ENCODE measurements at places on chromosomes 6 and 20.
A peak's percentile ranks its signal among the peaks of the same experiment; 100 is the strongest.

GRCh38 chr6:90288404-90288803 lies 8.2 kb downstream of the BACH2 start:
- DNase-seq, result no peak

DNA sequence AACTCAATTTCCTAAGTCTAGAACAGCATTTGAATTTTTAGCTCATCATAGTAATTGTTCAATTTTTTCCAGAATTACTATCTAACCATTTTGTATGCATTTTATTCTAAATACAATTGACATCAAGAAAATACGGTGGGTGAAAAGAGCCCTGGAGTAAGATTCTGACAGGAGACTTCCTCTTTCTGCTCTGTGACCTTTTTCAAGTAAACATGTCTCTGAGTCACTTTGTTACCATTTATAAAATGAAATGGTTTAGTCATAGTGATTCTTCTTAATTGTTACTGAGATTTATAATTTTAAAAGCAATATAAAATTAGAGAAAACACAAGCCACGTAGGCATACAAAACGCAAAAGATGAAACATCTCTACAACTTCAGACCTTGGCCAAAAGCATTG lies 80.2 kb downstream of the PLCB1 start:
- no peak for DNase-seq

- DNase-seq, result no peak
Measured at GRCh38 chr6:166460473-166461437, 78.0 kb upstream of the MPC1 start.

DNA sequence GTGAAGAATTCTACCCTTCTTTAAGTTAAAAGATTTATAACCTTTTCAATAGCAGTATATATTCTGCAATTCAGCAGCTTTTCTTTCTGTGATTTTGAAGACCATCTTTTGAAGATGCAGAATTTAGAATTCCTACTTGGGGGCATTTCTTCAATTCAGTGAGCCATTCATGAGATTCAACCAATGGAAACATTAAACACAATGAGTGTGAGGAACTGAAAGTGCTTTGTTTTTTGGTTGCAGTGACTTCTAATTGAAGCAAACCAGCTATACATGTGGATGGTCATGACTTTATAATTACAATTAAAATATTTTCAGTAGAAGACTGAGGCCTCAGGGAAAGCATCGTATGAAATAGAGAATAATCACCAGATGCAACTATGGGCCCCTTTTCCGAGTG lies 108.3 kb downstream of the CARMIL1 start:
- no peak for DNase-seq

- DNase-seq, result peak; percentile 58
Measured at GRCh38 chr6:47413752-47414422, 63.7 kb upstream of the CD2AP start.

DNA sequence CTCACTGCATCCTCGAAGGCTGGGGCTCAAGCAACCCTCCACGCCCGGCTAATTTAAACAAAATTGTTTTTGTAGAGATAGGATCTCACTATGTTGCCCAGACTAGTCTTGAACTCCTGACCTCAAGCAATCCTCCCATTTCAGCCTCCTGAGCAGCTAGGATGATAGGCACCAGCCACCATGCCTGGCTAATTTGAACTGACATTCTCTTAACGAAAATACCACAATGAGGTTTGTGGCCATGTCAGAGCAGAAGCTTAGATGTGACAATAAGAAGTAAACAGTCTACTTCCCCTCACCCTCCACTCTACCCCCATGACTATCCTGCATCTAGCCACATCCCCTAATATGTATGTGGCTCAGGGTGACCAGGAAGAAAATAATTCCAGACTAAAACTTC lies 74.8 kb upstream of the PLCB4 start:
- DNase-seq, result no peak

DNA sequence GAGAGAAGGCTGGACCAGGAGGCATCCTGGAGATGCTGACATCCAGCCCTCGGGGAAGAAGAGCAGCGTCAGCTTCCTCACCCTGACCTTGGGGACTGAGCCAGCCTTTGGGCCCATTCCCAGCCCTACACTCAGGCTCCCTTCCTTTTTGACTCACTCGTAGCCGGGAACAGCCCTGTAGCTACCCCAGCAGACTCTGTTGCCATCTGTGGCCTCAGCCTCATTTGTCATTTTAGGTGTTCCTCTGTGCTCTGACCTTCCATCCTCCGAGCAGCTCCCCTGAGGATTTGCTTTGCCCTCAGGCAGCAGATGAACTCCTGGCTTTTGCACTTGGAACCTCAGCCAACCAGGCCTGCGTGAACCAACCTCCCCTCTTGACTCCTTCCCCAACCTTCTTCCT lies 67.5 kb downstream of the ELOVL2 start:
- no peak for DNase-seq

GRCh38 chr6:137819740-137820139 lies 47.3 kb upstream of the TNFAIP3 start:
- peak; percentile 68 for DNase-seq

DNA sequence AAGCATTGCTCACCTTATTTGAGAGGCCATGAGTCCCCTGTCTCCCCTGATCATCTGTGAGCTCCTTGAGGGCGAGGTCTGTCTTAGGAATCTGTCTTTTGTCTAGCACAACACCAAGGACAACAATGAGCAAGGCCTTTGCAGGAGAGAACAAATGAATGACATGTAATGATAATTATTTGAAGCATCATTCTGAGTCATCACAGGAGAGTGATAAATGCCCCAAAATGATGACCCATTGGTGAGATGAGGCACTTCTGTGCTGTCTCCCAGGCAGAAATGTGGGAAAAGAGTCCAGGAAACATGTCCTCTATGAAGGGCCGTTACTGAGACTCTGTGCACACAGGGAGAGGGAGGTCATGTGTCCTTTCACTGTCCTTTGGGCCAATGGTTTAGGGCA lies 105.2 kb upstream of the LRFN2 start:
- DNase-seq, result no peak

- no peak for DNase-seq
Measured at GRCh38 chr6:118867181-118867580, 26.8 kb upstream of the ASF1A start.

- DNase-seq, result no peak
Measured at GRCh38 chr6:39915866-39916265, 18.4 kb downstream of the MOCS1 start.

DNA sequence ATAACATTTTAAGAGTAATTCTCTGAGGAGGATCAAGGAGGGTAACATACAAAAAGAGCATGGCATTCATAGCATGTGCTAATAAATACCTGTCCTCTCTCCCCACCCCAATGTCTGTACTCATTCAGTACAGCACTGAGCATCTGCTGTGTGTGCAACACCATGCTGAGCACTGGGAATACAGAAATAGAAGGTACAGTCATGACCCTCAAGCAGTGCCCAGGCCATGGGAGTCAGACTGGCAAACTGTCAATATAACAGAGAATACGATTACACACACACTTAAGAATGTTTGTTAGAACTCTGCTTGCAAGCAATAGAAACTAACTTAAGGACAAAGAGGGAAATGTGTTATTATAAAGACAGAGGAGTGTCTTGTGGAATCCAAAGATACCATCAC lies 24.7 kb upstream of the ZFAND3 start:
- DNase-seq, result no peak

GRCh38 chr6:119284861-119285521 lies 64.6 kb downstream of the MAN1A1 start:
- peak; percentile 15 for DNase-seq

DNA sequence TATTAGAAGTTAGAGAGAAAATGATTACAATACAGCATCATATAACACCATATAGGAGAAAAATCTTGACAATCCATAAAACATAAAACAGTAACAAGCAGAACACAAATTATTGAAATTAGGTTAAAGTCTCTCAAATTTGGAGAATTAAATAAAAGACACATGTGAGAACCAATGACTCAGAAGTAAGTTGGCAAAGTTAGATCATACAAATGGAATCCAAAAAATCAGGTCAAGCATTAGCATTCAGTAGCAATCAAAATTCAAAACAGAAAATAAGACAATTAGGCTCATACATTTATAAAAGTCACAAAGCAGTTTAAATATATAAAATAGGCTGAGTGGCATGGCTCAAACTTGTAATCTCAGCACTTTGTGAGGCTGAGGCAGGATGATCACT lies 775.6 kb downstream of the PHF3 start:
- DNase-seq, result no peak

DNA sequence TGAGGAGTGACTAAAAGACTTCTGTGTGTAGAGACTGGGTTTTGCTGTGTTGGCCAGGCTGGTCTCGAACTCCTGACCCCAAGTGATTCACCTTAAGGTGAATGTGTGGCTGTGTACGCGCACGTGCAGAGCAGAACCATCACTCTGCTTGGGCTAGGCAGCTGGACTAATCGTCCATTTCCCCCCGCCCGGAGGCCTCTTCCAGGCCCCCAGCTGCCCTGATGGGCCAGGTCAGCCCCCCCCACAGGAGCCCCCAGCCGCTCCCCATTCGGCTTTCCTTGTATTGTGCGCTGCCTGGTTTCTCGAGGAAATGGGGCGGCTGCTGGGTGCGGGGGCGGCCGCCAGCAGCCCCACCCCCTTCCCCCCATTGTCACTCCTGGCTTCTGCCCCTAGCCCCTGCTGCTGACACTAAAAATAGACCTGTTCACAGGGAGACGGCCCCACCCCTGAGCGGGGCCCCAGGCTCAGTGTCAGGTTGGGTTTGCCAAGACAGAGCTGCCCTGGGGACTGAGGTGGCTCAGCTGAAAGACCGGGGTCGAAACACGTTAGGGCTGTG lies 24.6 kb upstream of the CSNK2A1 start:
- no peak for DNase-seq

DNA sequence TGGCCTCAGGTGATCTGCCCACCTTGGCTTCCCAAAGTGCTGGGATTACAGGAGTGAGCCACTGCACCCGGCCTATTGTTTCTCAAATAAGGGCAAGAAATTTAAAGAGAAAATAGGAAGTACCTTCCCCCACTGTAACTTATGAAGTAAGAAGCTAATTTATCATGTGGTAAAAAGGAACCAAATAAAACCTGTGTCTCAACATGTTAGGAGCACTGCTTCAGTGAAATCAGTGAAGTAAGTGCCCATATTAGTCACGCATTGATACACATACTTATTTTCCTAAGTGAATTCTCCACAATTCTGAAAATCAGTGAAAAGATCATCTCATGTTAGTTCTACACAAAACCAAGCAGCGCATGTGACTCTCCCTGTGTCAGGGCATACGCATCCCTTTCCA lies 14.2 kb upstream of the LPA start:
- no peak for DNase-seq

DNA sequence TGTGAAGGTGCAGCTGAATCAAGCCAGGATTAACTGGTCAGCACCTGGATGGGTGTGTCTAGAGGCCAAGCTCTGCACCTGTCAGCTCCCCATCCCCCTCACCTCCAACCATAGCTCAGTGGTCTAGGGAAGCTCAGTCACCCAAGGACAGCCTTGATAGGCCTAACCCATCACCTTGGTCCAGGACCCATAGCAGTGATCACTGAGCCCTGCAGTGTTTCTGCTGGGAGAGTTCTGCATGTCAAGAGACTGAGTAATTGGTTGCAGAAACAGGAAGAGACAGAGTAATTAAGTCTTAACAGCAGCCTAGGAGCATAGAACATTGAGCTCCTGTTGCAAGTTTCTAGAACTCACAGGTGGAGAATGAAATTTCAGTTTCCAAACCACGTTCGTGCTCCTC lies 18.7 kb upstream of the RALGAPB start:
- DNase-seq, result no peak

- DNase-seq, result peak; percentile 83
Measured at GRCh38 chr6:137657351-137657911, 163.2 kb upstream of the OLIG3 start.

GRCh38 chr6:70130865-70131264 lies 172.0 kb downstream of the COL9A1 start:
- no peak for DNase-seq

- peak; percentile 38 for DNase-seq
Measured at GRCh38 chr6:90179190-90180169, 117.2 kb downstream of the BACH2 start.

- DNase-seq, result no peak
Measured at GRCh38 chr6:10413850-10414738, 780 bp downstream of the TFAP2A start.

DNA sequence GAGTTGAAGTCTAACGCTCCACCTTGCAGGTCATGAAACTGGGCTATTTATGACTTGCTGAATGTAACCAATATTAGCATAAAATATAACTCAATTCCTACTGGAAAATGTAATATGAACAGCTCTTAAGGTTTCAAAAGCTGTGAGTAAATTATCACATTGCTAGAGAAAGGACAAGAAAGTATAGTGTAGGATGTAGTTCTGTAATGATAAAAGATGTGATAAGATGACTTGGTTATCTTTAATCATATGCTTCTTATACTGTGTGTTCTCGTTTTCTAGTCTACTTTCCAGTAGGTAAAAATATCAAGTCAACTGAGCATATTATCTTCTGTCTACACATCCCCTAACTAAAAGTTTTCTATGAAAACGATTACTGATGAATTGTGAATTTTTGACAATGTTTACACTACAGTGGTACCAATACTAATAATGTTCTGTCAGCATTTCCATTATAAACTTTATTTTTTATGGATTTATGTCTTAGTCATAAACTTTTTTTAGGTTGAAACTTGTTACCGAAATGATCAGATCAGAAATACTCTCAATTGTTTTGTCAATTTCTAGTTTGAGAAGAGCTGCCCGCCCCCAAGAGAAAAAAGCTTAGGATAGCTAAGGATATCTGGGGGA lies 14.6 kb downstream of the MED23 start:
- no peak for DNase-seq

DNA sequence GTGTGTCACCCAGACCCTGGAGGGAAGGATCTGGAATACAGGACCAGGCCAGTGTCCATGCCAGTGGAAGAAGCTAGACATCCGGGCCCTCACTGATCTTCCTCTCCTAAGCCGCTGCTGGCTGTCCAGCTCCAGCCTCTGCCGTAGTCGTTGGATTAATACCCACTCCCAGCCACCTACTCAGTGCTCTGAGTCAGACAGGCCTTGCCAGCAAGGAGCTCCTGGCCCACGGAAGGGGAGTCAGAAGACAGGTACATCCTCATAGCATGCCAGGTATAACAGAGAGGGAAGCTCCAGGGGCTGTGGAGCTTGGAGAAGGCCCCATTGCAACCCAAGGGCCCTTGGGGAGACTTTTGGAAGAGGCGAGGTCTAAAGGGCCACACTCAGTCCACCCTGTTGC lies 49.0 kb downstream of the STK35 start:
- no peak for DNase-seq

DNA sequence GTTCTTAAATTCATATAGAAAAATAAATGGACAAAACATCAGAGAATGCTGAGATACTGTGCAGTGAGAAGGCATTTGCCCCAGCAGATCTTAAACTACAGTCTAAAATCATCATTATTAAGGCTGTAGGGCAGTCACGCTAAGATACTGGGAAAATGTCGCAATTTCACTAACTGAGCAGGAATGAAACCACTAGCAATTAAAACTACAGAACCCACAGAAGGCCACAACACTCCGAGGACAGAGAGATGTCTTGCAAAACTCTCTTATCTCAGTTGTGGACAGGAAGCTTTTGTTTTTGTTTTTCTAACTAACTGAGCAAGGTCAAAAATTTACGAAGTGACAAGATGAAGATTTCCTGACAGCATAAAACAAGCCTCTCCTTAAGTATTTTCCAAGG lies 18.2 kb downstream of the GNAS-AS1 start:
- no peak for DNase-seq

GRCh38 chr6:104639668-104640067 lies 220.1 kb downstream of the HACE1 start:
- DNase-seq, result peak; percentile 3

All from activated CD4-positive, alpha-beta T cell treated with anti-CD3 and anti-CD28 coated beads, Interleukin-2, Interleukin-6, amounts not matched to agents 100 ng/mL and 50 ng/mL, durations not matched to agents 16 hours and 8 hours (primary cell).